ENCODE measurements at places on chromosomes 4 and X.
A peak's percentile ranks its signal among the peaks of the same experiment; 100 is the strongest.

DNA sequence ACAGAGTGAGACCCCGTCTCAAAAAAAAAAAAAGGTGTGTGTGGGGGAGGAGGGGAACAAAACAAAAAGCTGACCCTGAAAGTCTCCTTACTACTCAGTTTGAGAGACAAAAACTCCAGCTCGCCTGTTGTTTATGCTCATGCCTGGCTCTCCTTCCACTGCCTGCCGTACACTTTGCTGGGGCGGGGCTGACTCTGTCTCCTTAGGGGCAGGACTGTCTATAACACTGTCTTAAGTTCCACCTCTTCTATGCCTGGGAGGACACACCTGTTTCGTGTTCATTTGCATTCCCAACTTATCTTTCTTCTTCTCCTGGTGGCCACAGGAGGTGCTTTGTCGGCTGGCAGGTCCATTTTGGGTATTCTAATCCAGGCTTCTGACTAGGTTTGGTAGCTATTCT, 81.4 kb downstream of the MTNR1A start:
- DNase-seq, result no peak

GRCh38 chr4:184460499-184461285, 13.7 kb downstream of the IRF2 start:
- DNase-seq, result no peak

- DNase-seq, result peak; percentile 58
These were observed 1.6 kb downstream of the PCDH10 start for GRCh38 chr4:133150486-133151340.

- no peak for DNase-seq
These were observed 236.4 kb upstream of the TTC29 start for GRCh38 chr4:147182041-147182440.

GRCh38 chr4:150619042-150619441, 37.1 kb downstream of the MAB21L2 start:
- DNase-seq, result no peak

- DNase-seq, result peak; percentile 47
These were observed 61.3 kb downstream of the HS3ST1 start for GRCh38 chr4:11367371-11367770.
